ENCODE measurements at places on chromosomes 16 and 17.

- no peak for DNase-seq
These were observed 114.4 kb downstream of the GRIN2A start for GRCh38 chr16:10067835-10068234.

- peak; percentile 88 for DNase-seq
These were observed 13.9 kb upstream of the KIFC3 start for GRCh38 chr16:57815987-57816745.

GRCh38 chr17:32159586-32160438 lies 17.5 kb downstream of the RHOT1 start:
- no peak for DNase-seq

DNA sequence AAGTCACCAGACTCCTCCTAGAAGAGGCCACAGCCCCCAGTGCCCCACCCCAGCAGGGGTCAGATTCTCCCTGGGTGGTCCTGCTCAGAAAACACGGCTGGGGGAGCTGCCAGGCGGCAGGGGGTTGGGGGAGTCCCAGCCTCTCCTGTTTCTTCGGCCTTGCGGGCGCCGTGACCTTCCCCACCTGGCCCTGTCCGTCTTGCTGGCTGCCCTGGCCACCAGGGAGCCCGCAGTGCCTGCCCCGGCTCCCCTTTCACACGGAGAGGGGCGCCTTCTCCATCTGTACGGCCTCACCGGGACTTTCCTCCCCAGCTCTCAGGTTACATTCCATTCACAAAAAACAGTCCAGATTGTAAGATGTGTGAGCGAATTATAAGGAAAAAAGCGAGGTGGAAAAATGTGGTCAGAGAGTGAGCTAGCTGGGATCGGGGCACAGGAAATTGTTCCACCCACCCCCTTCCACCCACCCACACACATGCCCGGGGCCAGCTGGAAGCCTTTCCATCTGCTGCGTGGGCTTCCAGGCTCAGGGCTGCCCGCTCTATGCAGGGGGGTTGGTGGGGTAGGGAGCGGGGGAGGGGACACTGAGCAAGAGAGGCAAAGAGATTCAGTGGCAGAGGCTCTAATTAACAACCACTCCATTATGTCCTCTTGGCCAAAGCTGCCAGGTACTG lies 14.6 kb upstream of the CIBAR2 start:
- no peak for DNase-seq

DNA sequence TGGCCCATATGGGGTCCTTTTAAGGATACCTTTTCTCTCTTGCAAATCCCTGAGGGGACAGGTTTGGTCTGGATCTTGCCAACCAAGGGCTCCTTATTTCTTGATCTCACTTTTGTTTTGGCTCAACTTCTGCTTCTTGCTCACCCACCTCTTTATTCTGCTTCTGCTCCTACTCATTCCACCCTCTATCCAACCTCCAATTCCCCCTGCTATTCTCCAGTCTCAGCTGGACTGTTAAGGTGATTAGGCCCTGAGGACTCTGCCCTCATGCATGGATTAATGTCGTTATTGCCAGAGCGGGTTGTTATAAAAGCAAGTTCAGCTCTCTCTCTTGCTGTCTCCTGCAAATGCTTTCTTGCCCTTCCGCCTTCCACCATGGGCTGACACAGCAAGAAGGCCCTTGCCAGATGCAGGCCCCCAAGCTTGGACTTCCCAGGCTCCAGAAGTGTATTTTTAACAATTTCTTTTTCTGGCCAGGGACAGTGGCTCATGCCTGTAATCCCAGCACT lies 29.8 kb downstream of the LAT start:
- no peak for DNase-seq

DNA sequence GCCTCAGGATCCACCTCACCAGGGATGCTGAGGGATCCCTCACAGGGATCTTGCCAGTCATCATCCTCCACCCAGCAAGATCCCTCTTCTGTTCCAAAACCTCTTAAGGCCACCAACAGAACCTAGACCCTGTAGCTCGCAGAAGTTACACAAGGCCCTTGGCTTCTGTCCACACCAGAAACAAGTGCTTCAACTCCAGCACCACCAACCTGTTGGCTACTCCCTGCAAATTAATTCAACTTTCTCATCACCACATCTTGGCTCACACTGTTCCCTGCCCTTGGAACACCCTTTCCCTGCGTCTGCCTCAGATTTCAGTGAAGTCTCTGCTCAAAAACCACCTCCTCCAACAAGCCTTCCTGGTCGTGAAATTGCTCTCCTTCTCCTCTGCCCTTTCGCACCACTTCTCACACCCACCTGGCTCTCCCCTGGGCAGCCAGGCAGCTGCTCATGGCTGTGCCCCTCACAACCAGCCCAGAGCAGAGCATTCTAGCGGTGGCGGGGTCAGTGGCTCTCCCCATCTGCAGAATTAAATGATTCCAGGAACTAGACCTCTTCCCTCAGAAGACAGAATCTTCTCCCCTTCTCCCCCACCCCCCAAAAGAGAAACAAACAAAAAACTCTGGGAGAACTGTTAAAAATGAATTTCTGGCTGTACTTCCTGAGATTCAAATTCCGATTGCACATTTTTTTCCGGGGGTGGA lies 1.8 kb downstream of the PLLP start:
- DNase-seq = peak; percentile 53

DNA sequence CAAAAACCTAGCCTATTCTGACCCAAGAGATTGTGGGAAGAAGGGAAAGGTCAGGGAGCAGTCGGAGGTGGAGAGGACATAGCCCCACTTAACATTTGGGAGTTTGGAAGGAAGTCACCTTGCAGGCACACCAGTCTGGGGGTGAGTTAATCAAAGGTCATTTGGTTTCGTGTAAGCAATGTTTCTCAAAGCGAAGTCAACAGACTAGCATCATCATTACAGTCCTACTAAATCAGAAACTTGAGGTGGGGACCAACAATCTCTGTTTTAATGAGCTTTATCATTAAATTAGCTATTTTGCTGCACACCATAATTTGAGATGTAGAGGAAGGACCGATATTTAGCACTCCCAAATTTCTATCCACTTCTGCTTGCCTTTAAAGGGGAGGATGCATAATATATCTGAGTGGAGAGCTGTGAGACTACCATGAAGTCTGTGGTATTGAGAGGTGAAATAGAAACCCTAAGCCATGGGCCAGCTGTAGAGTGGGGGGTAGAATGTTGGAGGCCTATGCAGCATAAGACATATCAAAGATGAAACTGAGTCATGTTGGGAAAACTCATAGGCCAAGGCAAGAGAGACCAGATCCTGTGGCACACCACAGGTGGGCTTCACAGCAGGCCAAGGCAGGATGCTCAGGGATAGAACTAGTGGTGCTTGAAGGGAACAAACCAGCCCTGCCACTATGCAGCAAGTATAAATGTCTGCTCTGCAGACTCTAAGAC lies 141.7 kb upstream of the ANKFN1 start:
- no peak for DNase-seq

- no peak for DNase-seq
These were observed 23.2 kb downstream of the NT5M start for GRCh38 chr17:17326275-17326875.

GRCh38 chr17:47720196-47720595 lies 12.8 kb upstream of the TBX21 start:
- no peak for DNase-seq

DNA sequence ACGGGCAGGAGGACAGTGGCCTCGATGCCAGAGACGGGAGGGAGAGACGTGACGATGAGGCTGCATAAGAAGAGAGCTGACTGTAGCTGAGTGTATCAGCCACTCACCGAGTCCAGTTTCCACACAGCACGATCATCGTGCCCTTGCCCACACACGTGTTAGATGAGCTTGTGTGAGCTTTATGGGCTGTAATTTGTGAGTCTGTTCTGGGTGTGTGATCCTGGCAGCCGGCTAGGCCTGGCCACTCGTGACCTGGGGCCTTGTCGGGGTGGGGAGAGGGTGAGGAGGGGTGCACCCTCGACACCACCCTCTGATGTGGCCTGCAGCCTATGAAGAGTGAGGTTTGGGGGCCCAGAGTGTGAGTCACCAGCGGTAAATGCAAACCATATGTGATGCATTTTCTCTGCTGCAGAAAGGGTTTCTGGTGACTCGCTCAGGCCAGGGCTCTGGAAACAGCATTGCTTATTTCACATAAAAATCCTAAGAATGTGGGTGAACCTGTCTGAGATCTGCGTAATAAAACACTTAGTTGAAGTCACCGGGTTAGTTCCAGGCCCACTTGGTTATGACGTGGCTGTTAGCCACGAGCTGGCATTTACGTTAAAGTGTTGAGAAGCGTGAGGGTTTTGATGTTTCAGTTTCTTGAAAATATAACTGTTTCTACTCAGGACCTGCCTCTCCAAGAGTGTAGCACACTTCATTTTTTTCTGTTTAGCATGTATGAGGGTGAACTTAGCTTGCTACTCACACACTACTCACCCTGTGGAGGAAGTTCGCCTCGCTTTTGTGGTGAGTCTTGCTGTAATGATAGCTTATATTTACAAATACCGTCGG lies 4.2 kb downstream of the METRNL start:
- no peak for DNase-seq

GRCh38 chr16:3548445-3548844 lies 28.8 kb downstream of the NLRC3 start:
- DNase-seq = no peak

- no peak for DNase-seq
These were observed 1.7 kb upstream of the NLRC3 start for GRCh38 chr16:3578610-3579551.

GRCh38 chr16:86426063-86426642 lies 84.2 kb upstream of the FOXF1 start:
- DNase-seq = no peak

DNA sequence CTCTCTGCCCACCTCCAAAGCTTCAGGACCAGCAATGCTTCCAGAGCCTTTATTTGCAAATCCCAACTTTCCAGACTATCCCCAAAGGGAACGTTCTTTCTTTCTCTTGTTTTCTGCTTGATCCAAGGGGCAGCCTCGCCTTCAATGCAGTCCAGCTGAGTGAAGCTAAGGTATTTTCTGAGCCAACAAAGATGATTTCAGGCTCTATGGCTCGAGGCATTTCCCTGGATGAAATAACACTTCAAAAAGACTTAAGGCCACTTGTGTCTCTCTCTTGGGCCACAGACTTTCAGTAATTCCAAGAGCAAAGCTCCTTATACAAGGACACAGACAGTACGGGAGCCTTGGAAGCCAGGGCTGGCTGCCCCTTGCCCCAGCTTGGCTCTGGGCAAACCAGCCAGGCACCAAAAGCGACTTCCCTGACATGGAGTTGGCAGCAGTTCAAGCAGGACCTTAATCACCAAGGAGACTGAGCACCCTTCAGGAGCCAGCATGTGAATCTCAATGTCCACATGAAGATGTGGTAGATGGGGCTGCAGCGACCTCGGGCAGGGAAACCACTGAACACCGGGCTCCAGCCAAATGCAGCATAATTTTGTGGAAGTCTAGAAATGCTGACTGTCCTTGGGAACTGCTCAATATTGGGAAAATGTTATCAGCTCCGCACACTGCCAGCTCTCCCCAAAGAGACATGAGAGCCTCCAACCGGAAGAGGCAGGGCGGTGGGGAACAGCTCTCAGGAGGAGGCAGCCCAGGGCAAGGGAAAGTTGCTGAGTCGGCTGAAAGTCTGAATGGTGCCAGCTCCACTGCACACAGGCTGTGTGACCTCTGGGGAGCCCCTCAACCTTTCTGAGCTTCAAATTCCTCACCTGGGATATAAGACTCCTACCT lies 39.0 kb downstream of the TK2 start:
- DNase-seq = peak; percentile 83

GRCh38 chr16:52976539-52977167 lies 76.0 kb downstream of the CHD9NB start:
- DNase-seq = no peak

Measured in body of pancreas (tissue), 4 donors.